ENCODE measurements at places on chromosomes 5 and 9.

DNA sequence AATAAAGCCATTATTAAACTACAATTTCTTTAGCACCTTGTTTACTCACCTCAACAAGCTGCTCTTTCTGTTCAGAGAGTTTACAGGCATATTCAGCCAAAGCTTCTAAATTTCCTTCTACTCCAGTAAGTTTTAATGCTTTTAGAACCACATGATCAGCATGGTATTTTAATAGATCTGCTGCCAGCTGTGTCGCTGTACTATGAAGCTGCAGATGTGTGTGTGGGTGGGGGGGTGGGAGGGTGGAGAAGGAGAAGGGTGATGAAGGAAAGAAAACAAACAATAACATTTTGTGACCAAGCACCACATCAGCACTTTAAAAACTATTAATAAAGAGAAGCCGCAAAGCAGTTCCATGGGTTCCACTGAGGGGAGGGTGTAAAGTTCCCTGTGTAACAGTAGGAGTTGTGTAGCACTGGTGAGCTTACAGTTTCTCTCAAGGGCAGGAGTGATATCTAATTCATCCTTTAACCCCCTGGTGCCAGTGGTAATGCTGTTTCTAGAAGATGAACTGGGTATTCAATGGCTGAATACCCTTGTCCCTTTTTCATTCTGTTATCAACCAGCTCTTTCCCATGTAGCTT, 38.5 kb downstream of the ABITRAM start:
- DNase-seq = no peak

- DNase-seq = peak; percentile 89
Observed at GRCh38 chr9:104868687-104869404, 59.1 kb downstream of the ABCA1 start.

DNA sequence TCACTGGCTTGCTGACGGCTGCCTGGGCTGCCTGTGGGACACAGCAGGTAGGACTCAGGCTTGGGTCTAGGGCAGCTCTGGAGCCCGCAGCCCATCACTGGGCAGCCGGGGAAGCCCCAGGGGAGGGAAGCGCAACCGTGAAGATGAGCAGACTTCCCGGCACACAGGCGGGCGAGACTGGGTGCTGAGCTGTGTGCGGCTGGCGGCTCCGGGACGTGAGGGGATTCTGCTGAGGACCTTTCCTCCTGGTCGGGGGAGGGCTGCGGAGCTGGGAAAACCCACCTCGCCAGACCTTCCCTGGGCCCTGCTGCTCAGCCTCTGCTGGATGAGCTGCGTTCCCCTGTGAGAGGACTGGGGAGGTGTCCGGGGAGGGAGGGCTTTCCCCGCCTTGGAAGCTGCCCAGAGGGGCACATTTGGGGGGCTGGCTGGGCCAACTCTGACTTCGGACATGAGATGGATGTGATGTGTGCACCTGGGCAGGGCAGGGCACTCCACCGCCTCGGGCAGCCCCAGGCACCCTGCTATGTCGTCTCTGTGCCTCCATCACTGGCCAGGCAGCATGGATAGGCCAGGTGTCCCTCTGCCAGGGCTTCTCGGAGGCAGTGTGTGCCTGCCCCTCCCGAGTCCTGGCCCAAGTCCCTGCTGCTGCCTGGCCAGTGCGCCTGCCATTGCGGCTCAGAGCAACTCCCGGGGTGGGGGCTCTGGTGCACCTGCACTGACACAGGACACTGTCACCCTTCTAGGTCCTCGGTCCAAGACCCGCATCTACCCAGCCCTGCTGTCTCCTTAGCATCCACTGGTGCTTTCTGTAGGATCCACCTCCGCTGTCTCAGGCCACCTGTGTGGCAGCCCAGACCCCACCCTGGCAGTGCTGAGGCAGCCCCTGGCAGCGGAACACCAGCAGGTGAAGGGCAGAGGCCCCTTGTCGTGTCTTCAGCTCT, 66.4 kb downstream of the COL5A1 start:
- DNase-seq = peak; percentile 54

- no peak for DNase-seq
Observed at GRCh38 chr9:91948101-91948596, 1.9 kb downstream of the ROR2 start.

DNA sequence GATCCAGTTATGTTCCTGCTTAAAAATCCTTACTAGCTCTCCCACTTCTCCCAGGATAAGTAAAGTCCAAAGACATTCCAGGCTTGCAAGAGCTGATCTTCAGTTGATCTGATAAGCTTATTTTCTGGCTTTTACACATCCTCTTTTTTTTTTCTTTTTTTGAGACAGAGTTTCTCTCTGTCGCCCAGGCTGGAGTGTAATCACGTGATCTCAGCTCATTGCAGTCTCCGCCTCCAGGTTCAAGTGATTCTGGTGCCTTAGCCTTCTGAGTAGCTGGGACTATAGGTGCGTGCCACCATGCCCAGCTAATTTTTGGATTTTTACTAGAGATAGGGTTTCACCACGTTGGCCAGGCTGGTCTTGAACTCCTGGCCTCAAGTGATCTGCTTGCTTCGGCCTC, 37.3 kb upstream of the PTPN3 start:
- no peak for DNase-seq

GRCh38 chr9:134949681-134950385, 32.1 kb upstream of the FCN1 start:
- DNase-seq = no peak

DNA sequence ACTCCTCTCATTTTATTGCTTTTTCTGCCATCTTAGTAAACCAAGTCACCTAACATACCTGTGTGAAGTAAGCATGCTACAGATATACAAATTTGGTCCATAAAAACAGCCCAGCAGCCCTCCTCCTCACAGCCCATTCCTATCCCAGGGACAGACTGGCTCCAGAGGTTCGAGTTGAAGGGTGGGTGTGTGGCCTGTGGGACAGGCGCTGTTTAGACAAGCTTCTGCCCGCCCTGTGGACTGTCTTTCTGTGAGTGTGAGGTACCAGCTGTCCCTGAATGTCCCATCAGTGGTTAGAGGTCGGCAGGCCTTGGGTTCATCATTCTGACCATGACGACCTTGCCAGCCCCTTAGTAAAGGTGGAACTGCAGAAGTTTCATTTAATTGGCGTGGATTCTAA, 82.0 kb downstream of the WNK2 start:
- no peak for DNase-seq

GRCh38 chr9:82810915-82811314, 252.0 kb downstream of the RASEF start:
- DNase-seq = no peak

- DNase-seq = no peak
Observed at GRCh38 chr9:93830012-93830596, 125.1 kb downstream of the BARX1 start.

- no peak for DNase-seq
Observed at GRCh38 chr5:158423623-158424200, 564.8 kb upstream of the CLINT1 start.

DNA sequence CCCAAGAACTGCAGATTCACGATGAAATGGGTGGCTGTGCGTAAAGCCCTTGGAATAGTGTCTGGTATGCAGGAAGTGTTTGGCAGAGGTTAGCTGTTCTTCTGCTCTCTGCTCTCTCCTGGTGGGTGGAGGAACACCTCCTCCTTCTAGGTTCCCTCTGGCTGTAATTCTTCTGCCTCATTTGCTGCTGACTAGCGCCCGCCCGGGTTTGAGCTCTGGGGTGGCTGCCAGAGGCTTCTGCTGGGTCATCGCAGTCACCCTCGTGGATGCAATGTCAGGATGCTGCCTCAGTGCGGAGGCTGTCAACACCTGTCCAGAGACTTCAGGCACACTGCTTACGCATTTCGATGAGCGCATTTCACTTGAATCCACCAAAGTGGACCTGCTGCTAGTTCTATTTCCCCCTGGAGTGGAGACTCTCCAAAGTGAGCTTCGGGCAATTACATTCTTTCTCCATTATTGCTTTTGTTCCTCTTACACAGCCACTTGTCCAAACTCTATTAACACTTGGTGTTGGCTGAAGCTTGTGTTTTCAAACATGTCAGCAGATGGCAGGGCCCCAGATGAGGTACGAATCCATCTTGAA, 11.7 kb downstream of the DOCK2 start:
- no peak for DNase-seq

GRCh38 chr9:89878687-89879086, 273.9 kb downstream of the GADD45G start:
- peak; percentile 76 for DNase-seq

GRCh38 chr9:35954942-35955546, 2.9 kb downstream of the OR2S2 start:
- DNase-seq = peak; percentile 23

DNA sequence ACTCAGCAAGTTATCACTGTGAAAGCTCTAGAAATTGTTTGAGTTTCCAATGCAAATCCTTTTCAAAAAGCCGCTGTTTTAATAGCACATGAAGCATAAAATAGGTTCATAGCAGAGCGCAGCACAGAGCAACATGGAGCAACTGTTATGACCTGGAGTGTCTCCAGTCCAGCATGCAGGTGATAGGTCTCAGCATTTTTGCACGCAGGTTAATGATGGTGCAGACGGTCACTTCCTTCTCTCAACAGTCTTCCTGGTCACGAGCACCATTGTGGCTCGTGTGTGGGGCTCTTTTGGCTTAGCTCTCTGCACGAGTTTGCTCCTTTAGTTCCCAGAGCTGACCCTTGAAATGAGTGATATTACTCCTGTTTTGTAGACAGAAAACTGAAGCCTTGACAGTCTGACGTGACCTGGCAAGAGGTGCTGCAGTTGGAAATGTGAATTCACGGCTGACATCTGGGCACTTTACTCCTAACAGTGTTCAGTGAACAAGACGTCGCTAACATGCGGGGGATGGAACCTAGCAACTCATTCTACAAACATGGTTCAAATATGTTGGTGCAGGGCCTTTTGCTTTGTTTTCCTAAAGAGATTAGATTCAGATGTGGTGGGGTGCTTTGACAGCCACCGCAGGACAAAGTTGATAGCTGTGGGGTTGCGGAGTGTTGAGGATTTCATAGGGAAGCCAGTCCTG, 10.0 kb downstream of the TENT4A start:
- no peak for DNase-seq

GRCh38 chr9:79221084-79221483, 350.7 kb upstream of the TLE4 start:
- no peak for DNase-seq

GRCh38 chr5:16625096-16625495, 8.3 kb upstream of the RETREG1 start:
- DNase-seq = no peak

DNA sequence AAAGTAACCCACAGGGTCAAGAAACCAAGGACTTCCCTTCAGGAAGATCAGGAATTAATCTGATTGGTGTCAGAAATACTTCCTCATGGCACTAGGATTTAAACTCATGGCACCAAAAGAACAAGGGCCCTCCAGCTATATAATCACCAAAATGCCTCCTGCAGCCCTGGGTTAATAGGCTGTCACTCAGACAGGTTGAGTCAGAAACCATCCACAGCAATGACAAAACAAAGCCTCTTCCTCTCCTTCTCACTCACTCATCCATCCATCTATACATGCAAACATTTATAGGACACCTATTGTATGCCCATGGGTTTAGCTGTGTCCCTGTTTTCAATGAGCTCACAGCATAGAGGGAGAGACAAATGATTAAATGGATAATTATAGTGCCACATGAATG, 62.5 kb upstream of the SPOCK1 start:
- no peak for DNase-seq

DNA sequence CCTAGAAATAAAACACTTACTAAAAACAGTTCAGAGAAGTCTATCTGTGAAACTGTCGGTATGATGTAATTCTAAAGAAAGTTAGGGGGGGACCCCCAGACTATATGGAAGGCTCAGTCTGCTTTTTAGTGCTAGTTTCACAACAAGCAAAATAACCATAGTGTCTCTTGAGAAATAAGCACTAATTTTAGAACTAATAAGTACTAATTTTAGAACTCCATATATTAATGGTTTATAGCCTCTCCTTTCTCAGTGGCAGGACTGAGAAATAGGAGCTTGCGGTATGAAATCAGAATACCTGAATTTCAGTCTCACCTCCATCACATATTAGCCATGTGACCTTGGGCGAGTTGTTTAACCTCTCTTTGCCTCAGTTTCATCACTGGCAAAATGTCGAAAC, 1.4 kb upstream of the PHF24 start:
- no peak for DNase-seq

GRCh38 chr9:13001989-13002580, 227.3 kb downstream of the LURAP1L start:
- no peak for DNase-seq

DNA sequence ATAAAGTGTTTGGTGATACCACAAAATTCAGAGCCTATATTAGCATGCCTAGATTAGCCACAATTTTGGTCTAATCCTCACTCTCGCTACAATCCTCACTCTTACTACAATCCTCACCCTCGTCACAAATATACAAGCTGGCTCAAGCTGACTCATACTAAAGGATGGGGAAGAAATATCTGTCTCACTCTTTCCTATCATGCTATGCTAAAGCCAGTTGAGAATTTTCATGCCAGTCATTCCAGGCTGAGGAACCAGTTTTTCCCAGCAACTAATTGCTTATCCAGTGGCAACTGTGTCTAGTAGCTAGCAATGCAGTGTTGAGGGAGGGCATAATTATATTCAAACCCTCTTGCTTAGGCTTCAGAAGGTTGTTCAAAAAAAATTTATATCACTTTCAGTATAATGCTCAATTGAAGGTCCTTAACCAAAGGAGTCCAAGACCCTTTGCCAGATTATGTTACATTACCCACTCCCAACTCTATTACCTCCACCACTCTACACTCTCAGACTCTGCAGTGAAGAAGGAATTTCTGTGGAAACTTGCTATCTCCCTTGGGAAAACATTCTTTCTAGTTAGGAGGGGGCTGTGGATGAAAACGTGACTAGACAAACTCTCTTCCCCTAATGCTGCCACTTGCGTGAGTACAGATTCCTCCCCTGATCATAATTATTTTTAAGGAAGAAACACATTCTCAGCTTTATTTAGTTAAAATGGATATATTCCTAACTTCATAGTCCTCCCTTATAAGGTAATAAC, 810.3 kb upstream of the ACO1 start:
- DNase-seq = no peak

DNA sequence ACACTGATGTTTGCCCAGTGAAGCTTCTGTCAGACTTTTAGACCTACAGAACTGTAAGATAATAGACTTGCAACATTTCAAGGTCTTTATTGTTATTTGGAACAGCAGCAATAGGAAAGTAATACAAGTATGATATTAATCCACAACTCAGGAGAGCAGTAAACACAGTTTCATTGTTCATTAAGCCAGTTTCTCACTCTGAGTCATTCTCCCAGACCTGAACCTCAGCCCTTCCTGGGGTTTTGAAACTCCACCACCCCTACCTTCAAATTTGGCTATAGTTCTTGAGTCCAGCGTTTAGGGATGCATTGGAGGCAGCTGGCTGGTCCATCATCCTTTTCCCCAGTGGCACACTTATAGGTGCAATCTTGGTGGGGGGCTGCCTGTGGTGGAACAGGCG, 203.2 kb downstream of the RAB3C start:
- DNase-seq = no peak
